ENCODE measurements at places on chromosomes 4 and X.

GRCh38 chr4:83370640-83370906 is 35.9 kb upstream of the HPSE start:
- DNase-seq = no peak

DNA sequence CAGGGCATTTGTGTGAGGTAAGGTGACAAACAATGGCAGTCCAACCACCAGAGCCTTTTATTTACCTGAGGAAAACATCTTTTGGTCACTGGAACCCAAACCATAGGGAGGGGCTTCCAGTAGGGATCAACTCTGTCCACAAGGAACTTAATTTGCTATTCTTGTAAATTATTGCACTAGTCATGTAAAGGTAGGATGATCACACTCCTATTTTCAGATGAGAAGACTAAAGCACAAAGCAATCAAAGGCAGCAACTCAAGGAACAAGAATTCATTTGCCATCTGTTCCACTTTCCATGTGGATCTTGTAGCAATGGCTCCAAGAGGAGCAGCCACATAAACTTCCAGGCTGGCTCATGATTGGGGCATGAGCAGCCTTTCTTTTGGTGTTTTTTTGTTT is 35.3 kb downstream of the CD99L2 start:
- no peak for DNase-seq

- DNase-seq = no peak
Observed at GRCh38 chr4:54924891-54925290, 200.5 kb downstream of the KDR start.

GRCh38 chrX:23661671-23662070 is 5.6 kb upstream of the PRDX4 start:
- DNase-seq = no peak

DNA sequence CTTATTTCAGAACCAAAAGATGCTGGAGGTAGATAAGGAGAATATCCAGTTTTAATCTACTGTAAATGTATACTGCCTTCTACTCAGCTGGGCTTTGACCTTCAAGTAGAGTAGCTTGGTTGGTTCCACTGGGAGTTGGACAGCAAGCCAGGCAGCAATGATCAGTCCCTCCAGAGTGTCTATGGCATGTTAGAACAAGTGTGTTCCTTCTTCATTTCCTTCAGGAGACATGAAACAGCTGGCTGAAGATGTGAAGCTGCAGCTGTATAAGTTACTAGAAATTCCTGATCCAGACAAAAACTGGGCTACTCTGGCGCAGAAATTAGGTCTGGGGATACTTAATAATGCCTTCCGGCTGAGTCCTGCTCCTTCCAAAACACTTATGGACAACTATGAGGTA is 111.1 kb downstream of the NFKB1 start:
- DNase-seq = no peak

DNA sequence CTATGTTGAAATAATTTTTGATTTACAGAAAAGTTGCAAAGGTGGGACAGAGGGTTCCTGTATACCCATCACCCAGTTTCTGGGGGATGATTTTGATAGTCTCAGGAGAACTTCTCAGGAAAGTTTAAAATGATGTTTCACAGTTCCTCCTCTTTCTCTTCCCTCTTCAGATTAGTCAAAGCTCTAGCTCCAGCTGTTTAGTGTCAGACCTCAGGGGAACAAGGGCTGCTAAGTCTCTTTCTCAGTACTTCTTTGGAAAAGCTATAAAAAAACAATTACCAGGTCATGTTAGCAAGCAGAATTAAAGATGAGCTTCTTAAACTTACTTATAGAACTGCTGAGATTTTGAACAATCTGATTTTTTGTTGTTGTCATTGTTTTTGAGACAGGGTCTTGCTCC is 12.2 kb downstream of the IL13RA1 start:
- DNase-seq = no peak

GRCh38 chr4:17690135-17690534 is 75.7 kb downstream of the MED28 start:
- DNase-seq = no peak

GRCh38 chr4:101065346-101065745 is 282.0 kb downstream of the PPP3CA start:
- DNase-seq = no peak

GRCh38 chrX:46185923-46186810 is 359.1 kb downstream of the ZNF674 start:
- no peak for DNase-seq

DNA sequence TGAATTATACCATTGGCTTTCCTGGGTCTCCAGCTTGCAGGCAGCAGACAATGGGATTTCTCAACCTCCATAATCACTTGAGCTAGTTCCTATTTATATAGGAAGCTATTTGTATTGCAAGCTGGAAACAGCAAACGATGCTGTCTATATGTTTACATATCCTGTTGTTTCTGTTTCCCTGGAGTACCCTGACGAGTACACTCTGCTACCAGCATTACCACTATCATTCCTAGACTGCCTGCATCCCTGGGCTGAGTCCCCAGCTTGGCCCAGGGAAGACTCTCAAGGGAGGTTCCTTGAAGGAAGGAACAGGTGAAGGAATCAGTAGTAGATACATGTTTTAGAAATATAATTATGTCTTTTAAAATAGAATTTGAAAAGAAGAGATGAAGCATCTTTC is 81.4 kb downstream of the EVC2 start:
- no peak for DNase-seq

DNA sequence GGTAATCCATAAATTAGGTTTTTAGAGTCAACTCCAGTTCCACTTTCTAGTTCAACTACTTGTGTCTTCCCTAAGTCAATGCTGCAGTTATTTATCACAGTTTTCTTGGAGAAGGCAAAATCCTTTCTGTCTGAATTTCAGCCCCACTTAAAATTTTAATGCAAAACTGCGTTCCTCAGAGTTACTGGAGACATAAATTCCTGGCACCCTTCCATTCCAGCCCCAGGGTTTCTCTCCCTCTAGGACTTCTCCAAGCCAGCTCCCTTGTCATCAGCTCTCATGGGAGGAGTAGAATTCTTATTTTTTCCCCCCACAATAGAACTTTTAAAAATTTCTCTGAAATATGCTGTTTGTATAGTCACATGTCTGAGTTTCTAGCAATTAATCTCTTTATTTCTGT is 50.6 kb upstream of the PHOX2B start:
- DNase-seq = no peak

GRCh38 chr4:1414831-1415680 is 8.8 kb upstream of the NKX1-1 start:
- DNase-seq = no peak

- no peak for DNase-seq
Observed at GRCh38 chr4:67087897-67088296, 457.4 kb downstream of the CENPC start.

- peak; percentile 27 for DNase-seq
Observed at GRCh38 chr4:125750828-125751466, 436.2 kb downstream of the FAT4 start.

DNA sequence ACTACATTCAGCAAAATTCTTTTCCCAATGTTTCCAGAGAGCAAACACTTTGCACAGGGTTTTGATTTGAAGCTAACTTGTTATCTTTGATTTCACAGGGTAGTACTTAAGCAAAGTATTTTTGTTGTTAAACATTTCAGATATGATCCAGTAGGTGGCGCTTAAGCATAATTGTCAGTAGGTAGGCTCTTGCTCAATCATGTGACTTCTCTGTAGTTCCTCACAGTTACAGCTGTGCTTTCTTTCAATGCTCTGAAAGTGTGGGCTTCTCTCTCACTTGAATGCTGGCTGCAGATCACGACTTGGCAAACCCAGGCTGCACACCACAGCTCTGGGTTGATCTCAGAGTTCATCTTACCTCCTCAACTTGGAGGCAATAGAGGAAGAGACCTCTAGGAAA is 1016.5 kb downstream of the SH3BGRL start:
- peak; percentile 1 for DNase-seq

DNA sequence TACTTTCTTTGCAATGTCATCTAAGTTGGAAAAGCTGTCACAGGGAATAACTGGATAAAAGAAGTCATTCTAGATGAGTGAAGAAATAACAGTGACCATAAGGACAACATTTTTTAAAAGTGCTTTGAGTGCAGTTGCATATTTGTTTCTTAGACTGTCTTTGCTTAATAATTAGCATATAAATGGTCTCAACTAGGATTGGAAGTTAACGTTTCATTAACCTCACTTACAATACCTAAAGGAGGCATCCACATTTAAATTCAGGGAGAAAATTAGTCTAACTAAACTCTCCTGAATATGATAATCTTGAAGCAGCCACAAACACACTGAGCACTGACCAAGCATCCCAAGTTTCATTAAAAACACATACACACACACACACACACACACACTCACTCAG is 780.7 kb downstream of the PCDH18 start:
- no peak for DNase-seq

GRCh38 chr4:84597450-84597849 is 14.5 kb downstream of the CDS1 start:
- DNase-seq = no peak

DNA sequence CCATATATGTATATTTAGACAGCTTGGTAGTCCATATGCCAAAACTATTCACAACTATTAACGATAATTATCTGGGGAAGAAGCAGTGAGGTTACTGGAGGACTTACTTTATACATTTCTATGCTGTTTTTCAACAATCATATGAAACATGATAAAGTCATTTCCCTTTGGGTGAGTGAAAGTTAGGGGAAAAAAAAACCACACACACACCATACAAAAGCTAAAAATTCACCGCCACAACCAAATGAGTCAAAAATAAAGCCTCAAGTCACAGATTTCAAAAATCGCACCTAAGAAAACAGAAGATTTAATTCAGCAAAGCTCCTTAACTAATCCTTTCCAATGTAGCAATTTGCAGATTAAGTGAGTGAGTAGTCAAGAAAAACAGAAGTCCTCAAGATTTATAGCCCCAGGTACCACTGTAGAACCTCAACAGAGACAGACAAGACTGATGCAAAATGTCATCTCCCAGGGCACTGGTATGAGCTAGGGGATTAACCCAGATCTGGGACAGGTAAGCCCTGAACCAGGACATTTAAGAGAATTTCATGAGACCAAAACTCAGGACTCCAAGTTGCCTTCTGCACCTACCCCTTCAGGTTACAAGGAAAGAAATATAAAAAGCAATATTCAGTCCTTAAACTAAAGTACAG is 35.1 kb downstream of the SYTL4 start:
- no peak for DNase-seq

GRCh38 chrX:130084631-130085237 is 25.6 kb downstream of the ELF4 start:
- DNase-seq = no peak

- DNase-seq = no peak
Observed at GRCh38 chrX:40709395-40709794, 25.9 kb downstream of the MED14 start.

GRCh38 chr4:6991771-6992557 is 51.2 kb upstream of the TADA2B start:
- peak; percentile 72 for DNase-seq

DNA sequence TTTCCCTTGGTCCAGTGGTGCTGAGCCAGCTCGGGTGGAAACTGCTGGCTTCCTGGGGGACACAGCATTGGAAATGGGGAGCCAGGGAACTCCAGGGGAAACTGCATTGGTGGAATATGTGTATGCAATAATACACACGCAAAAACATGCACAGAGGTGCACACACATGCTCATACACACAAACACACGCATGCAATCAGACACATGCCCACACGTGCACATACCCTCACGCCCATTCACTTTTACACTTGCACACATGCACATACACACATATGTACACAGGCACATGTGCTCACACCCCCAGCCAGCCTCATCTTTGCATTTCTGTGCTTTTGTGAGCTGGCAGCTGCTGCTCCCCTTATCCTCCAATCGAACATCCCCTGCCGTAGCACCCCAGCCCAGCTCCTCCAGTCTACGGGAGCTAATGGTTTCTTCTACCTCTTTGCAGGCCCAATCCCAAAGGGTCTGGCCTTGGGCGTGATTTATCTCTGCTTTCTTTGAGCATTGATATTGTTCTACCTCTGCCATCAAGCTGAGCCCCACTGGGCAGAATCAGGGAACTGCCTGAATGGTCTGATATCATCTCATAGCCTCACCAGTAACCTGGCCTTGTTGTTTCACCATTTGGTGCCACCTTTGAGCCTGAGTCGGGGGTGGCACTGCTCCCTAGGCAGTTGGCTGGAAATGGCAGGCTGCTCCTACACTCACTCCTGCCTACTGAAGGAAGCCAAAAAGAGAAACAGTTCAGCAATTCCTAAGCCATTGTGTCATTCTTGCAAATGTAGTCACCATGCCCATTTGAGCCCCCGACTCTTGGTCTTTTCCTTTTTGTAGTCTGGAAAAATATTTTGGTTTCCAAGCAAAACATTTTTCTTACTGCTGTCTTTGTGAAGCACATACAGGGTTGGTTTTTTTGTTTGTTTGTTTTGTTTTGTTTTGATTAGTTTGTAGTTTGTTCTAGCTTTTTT is 104.4 kb upstream of the MAMLD1 start:
- no peak for DNase-seq

DNA sequence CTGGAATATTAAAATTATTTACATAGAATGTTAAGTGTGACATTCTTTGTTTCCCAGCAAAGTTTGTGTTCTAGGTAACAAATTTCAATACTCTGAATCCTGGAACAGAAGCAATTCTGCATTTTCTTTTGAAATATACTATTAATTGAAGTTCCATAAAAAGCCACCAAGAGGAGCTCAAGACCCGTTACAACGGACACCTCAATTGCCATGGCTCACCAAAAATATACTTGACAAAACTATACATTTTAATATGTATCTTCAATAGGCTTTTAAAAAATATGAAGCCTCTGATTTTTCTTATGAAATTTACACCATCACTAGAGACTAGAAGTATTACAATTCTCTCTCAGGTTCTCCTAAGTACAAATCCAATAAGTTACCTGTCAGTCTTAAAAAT is 111.4 kb downstream of the NYX start:
- DNase-seq = no peak

DNA sequence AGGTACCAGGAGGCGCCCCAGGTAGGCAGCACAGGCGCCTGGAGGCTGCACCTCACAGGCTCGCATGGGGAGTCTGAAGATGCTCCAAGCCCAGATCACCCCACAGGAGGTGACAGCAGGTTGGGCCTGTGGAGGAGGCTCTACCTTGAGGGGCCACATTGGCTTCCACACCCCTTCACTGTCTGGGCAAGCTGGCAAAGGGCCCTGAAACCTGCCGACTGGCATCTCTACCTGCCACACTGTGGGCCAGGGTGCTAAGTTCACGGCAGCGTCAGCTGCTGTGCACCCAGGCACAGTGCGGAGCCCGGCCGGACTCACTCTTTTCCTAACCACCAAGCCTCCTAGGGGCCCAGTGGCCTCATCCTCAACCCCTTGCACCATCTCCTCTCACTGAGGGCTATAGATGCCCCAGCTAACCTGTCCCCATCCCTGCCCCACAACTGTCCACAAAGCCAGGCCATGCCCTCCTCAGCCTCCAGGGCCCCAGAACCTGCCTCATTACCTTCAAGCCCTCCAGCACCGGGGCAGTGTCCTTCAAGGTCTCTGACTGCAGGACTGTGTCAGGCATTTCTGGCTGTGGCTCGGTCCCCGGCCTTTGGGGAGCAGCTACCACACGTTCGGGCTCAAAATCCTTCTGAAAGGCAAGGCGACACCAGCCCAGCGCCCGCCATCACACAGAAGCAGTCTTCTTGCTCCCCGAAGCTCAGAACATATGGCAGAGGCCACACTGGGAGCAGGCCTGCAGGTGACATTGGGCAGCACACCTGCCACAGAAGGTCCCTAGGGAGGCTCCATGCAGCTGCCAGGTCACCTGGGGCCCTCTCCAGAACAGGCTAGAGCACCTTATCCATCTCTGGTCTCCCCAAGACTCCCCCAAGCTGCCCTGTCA is 28.8 kb downstream of the FGFR3 start:
- no peak for DNase-seq

- no peak for DNase-seq
Observed at GRCh38 chr4:128793859-128794672, 15.4 kb upstream of the JADE1 start.

GRCh38 chr4:57410331-57411052 is 300.3 kb upstream of the IGFBP7 start:
- DNase-seq = no peak
